ENCODE measurements at places on chromosomes 1 and 21.

DNA sequence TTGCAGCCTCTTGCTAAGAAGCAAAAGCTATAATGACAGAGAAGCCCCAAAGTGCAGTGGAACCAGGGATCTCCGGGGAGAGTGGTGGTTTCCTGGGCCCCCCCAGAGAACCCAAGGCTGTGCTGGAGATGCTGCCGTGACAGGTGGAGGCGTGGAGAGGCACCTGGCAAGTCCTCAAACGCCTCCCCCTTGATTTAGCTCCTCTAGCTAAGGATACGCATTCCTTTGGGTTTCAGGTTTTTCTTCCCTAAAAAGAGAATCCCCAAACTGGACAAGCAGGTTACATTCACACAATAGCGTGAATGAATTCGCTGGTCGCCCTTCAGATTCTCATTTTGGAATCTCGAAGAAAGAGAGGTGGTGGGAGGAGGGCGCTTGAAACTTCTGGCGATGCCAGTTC lies 853 bp upstream of the ATP1A1 start:
- DNase-seq: no peak

DNA sequence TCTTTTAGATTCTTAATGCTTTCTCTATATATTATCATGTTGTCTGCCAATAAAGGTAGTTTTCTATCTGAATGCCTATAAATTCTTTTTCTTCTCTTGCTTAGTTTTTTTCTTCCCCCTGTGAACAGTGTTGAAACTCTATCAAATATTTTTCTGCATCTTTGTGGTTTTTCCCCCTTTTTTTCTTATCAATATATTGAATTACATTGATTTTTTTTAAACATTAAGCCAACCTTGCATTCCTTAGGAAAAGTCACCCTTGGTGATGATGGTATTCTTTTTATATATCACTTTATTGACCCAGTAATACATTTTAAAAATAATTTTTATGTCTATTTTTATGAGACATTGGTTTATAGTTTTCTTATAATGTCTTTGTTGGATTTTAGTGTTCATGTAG lies 131.7 kb downstream of the RABGAP1L start:
- DNase-seq: no peak

GRCh38 chr1:153985341-153985912 lies 712 bp downstream of the RAB13 start:
- no peak for DNase-seq

GRCh38 chr1:216688127-216688657 lies 35.0 kb downstream of the ESRRG start:
- no peak for DNase-seq

- DNase-seq: peak; percentile 45
Observed at GRCh38 chr1:41739061-41739955, 179.4 kb downstream of the HIVEP3 start.

DNA sequence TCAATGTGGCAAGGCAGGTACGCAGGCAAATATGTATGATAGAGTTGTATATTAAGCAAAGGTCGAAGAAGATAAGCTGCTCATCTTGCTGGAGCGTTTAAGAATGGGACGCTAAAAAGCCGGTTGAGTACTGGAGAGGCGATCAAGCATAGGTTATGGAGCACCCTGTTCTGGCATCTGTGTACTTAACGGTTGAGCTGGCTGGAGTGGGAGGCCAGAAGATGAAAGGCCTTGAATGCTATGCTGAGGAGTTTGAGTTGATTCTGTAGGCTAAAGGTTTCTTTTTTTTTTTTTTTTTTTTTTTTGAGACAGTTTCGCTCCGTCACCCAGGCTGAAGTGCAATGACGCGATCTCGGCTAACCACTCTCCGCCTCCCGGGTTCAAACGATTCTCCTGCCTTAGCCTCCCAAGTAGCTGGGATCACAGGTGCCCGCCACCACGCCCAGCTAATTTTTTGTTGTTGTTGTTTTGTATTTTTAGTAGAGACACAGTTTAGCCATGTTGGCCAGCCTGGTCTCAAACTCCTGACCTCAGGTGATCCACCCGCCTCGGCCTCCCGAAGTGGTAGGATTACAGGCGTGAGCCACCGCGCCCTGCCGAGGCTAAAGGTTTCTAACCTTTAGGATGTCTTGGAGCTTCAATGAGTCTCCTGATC lies 850 bp upstream of the KHDC4 start:
- DNase-seq: no peak

- DNase-seq: no peak
Observed at GRCh38 chr1:157154940-157155514, 16.8 kb upstream of the ETV3 start.

DNA sequence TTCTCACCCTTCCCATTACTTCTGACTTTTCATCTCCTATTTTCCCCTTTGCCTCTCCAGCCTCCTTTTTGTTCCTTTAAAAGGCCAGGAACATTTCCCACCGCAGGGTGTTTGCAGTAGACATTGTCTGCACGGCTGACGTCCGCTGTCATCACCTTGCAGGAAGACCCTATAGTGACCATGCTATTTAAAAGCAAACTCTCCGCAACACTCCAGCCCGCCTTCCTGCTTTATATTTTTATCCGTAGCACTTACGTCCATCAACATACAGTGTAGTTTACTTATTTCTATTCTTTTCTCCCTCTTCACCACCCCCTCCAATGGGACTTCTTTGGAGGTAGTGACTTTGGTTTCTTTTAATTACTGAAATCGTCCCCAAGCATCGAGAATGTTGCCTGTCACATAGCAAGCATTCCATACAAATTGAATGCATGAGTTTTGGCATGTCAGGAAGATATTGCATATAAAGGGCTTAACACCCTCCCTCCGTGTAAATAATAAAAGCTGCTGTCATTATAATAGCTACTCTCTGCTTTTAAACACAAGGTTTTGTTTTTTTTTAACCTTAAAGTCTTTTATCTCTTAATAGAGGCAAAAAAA lies 19.8 kb downstream of the SLC25A33 start:
- no peak for DNase-seq

- DNase-seq: no peak
Observed at GRCh38 chr1:114024049-114024448, 44.8 kb downstream of the OLFML3 start.

GRCh38 chr1:150965605-150966004 lies 9.0 kb downstream of the CERS2 start:
- DNase-seq: no peak

GRCh38 chr1:73948055-73948454 lies 249.9 kb downstream of the LRRIQ3 start:
- DNase-seq: no peak

DNA sequence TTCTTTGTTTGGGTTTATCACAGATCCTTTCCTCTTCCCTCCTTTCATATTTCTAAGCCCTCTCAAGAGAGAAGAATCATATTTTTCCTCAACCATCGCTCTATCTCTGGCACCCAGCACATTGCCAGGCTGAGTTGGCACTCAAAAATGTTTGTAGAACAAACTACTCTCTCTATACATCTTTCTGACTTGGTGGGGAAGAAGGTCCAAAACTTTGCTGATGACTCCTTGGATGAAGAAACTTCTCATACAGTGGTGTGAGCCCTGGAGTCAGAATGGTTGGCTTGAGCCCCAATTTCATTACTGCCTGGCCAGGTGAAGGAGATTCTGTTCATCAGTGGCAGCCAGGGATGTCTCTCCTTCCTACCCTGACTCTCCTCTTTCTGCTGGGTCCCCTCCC lies 11.9 kb downstream of the ALX3 start:
- DNase-seq: no peak

- no peak for DNase-seq
Observed at GRCh38 chr21:45264146-45264911, 23.4 kb downstream of the POFUT2 start.

DNA sequence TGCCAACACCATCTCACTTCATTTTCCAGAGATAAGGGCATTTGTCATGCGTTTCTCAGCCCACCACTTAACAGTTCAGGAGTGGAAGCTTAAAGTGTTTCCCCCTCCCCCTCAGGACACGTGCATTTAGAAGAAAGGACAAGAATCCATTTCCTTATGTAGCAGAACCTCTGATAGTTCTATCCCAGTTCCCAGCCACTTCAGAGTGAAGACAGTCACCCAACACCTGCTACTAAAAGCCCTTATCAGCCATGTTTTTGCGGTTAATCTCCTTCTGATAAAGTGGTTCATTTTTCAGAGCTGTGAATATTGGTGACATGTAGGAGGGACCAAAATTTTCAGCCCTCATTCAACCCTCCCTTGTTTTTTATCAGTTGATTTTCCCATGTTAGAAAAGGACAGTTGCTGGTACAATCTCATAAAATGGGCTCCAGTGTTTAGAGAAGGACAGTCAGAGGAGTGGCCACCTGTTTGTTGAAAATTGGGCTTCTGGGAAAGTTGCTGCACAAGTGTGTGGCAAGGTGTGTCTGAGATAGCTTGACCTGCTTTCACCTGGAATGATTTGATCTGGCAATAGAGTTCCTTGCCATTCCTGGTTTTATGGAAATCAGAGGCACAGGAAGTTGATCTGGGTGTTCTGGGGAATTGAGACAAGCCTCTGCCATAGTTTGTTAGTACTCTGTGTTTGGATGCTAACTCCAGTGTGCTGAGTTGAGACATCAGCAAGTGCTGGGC lies 114.0 kb downstream of the PPP1R12B start:
- DNase-seq: no peak

DNA sequence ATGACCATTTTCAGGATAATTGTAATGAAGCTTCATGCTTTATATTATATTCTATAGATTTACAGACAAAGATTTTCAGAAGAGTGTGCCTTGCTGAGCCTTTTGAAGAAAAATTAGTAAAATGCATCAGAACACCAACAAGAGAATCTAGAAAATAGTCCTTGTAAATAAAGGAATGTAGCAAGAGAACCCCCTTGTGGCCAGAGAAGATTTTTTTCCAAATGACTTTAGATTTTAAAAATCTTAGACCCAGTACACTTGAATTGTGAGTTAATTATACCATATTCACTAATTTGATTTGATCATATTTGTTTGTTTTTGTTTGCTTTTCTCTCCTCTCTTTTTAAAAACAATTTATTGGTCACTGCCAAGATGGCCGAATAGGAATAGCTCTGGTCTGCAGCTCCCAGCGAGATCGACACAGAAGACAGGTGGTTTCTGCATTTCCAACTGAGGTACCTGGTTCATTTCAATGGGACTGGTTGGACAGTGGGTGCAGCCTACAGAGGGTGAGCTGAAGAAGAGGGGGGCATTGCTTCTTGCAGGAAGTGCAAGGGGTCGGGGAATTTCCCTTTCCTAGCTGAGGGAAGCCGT lies 12.8 kb upstream of the IFI44L start:
- DNase-seq: no peak

GRCh38 chr1:211723273-211723672 lies 47.9 kb upstream of the NEK2 start:
- DNase-seq: no peak

DNA sequence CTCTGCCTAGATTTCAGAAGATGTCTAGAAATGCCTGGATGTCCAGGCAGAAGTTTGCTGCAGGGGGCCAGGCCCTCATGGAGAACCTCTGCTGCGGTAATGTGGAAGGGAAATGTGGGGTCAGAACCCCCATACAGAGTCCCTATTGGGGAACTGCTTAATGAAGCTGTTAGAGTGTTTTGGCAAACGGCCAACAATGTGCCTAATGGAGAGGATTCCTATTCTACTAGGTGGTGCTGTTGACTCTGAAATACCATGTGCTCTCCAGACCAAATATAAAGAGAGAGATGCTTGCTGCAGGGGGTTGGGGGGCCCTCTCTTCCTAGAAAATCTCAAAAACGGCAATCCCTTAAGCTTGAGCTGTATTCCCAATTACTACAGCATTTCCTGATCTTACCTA lies 57.1 kb upstream of the DR1 start:
- no peak for DNase-seq

DNA sequence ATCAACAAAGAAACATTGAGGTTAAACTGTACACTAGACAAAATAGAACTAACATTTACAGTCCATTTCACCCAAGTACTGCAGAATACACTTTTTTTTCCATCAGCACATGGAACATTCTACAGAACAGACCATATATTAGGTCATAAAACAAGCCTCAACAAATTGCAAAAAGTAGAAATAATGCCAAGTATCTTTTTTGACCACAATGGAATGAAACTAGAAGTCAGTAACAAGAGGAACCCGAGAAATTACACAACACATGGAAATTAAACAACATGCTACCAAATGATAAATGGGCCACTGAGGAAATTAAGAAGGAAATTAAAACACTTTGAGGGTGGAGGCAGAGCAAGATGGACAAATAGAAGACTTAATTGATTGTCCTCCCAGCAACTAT lies 8.4 kb upstream of the C1orf185 start:
- DNase-seq: no peak

DNA sequence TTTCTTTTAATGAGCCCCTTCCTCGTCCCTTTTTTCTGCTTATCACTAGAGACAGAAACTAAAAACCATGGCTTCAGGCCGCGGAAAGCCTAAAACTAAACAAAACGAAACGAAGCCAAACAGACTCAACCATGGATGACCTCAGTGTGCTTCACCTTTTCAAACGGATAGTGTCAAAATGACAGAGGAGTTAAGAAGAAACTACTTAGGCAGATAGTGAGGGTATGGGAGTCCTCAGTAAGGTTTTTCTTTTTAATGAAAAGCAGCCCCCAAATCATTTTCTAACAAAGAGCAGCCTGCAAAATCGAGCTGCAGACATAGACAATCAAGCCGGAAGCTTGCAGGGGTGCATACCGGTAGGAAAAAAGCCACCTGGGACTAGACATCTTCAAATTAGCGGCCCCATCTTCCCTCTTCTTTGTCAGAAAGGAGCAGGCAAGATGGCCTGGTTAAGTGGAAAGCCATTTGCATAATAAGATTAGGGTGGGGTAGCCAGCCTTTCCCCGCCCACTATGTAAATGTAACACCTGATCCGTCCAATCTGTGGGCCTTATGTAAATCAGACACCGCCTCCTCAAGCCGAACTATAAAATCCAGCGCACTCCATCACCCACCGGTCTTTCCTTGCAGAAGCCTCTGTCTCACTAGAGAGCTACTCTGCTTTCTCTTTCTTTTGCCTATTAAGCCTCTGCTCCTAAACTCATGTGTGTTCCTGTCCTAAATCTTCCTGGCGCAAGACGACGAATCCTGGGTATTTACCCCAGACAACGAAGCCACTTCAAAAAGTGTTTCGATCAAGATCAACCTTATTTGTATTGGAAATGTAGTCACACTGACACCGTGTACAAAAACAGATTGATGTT lies 6.2 kb upstream of the ERO1B start:
- no peak for DNase-seq

GRCh38 chr1:201068976-201069375 lies 43.2 kb downstream of the CACNA1S start:
- no peak for DNase-seq

DNA sequence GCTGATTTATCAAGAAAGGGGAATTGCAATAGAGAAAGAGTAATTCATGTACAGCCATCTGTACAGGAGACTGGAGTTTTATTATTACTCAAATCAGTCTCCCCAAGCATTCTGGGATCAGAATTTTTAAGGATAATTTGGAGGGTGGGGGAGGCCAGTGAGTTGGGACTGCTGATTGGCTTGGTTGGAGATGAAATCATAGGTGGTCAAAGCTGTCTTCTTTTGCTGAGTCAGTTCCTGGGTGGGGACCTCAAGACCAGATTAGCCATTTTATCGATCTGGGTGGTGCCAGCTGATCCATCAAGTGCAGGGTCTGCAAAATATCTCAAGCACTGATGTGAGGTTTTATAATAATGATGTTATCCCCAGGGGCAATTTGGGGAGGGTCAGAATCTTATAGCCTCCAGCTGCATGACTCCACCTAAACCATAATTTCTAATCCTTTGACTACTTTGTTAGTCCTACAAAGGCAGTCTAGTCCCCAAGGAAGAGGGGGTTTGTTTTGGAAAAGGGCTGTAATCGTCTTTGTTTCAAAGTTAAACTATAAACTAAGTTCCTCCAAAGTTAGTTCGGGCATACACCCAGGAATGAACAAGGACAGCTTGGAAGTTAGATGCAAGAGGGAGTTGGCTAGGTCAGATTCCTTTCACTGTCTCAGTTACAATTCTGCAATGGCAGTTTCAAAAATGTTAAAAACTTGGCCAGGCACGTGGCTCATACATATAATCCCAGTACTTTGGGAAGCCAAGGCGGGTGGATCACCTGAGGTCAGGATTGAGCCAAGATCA lies 16.9 kb upstream of the RAB3B start:
- no peak for DNase-seq
